ENCODE measurements at places on chromosomes 1 and 21.

DNA sequence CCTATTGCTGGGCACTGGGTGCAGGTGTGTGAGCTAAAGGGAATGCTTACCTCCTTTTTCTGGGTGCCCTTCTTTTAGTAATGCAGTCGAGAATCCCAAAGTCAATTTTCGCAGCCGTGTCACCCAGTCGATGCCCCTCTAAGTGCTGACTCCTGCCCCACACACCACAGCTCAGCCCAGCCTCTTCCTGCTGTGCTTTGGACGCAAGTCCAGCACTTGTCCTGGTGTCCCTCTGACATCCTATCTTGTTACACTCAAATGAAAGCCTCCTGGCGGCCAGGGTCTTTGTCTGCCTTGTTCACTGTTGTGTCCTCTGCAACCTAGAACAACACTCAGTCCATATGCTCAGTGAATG, 58.5 kb upstream of the RUNX3 start:
- no peak for DNase-seq

GRCh38 chr1:74471470-74471869, 40.9 kb downstream of the LRRC53 start:
- DNase-seq: no peak

GRCh38 chr1:19400192-19400611, 85.1 kb downstream of the CAPZB start:
- DNase-seq: no peak

DNA sequence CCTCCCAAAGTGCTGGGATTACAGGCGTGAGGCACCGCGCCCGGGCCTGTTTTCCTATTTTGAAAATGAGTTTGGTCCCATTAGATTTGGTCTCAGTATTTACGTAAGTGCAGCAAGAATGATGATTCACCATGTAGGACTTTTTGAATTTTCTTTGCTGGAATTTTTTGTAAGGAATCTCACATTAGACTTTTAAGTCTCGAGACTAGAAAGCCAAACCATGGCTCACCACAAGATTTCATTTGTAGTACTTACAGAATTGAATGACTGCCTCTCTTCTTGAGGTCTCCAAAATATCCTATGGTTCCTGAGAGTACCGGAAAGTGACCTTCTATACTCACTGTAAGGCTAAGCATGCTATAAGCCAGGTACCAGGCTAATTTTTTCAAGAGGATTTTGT, 325 bp downstream of the OR14A2 start:
- DNase-seq: no peak

GRCh38 chr1:204453141-204453772, 41.3 kb downstream of the PIK3C2B start:
- peak; percentile 86 for DNase-seq

- DNase-seq: no peak
Measured at GRCh38 chr1:77545970-77546369, 136.5 kb downstream of the ZZZ3 start.

GRCh38 chr21:29812947-29813346, 126.8 kb downstream of the GRIK1 start:
- no peak for DNase-seq

- no peak for DNase-seq
Measured at GRCh38 chr1:175168782-175169181, 23.8 kb downstream of the KIAA0040 start.

DNA sequence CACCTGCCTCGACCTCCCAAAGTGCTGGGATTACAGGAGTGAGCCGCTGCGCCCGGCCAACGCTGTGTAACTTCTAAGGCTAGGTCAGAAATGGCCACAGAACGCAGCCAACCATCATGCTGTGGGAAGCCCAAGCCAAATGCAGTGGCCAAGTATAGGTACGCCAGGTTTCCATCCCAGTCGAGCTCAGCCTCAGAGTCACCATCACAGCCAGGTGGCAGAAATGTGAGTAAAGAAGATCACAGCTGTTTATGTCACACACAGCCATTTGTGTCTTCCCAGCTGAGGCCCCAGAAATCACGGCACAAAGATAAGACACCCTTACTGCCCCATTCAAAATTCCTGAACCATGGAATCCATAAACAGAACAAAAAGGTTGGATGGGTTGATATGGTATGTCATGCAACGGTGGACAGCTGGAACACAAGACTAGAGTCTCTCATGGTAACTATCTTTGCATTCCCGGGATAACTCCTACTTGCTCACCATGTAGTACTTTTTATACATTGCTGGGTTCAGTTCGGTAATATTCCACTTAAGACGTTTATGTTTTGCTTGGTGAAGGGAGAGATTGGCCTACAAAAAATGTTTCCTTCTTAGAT, 84.3 kb downstream of the SLC45A1 start:
- DNase-seq: no peak

DNA sequence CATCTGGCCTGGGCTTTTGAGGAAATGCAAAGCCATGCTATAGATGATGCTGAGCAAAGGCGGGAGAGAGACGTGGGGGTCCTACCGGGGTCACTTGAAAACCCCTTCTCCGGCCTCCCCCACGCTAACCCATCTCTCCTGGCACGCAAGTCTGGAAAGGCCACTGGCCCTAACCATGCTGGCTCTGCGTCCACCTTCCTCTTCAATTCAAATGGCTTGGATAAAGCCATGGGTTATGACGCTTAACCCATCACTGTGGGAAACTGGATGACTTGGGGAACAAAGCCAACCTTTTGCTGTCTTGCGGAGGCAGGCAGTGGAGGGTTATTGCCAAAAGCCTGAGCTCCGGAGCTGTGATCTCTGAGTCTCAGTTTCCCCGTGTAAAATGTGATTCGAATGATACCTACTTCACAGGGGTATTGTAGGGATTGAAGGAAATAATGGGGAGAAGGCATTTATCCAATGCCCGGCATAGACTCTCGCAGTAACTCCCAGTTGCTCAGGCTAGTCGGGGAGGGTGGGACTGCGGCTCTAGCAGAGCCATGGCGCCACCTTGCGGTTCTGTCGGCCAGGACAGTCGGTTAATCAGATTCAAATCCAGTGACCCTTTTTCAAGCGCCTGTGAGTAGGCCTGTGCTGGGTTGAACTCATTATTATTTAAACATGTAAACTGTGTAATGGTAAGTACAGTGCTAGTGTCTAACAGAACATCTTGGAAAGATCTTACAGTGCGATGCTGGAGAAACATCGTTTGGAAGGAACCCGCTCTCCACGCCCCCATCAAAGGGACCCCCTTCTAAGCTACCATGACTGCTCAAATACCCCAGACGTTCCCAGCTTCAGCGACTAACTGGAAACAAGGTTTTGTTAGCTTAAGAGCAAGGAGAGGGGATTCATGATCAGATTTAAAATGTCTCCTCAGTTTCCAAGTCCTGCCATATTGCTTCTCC, 20.3 kb downstream of the NEK2 start:
- peak; percentile 91 for DNase-seq

GRCh38 chr1:159946242-159947187, 1.1 kb upstream of the IGSF9 start:
- DNase-seq: no peak
